GM13976 (cell line): ENCODE measurements at places on chromosomes 16 and 17.

DNA sequence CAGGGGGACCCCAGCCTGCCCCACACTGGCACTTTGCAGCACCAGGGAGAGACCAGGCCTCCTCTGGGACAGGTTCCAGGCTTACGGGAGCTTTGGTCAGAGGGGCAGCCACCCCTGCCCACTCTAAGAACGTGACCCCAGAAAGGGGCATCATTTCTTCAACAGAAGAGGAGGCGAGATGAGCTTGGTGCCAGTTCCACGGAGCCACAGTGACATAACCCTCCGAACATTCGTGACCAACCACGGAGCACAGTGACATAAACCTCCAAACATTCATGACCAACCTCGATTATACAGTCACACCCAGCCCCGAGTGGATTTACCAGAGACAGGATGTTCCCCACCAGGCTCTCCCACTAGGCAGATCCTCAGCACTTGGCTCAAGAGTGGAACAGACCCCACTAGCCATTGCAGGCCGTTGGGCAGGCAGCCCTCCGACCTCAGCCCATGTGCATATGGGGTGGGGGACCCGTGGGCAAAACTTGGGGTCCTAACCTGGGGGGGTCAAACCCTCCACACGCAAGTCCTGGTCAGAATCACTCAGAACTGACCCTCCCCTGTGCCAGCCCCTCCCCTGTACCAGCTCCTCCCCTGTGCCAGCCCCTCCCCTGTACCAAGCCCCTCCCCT is 112.9 kb downstream of the METRNL start:
- no peak for DNase-seq

DNA sequence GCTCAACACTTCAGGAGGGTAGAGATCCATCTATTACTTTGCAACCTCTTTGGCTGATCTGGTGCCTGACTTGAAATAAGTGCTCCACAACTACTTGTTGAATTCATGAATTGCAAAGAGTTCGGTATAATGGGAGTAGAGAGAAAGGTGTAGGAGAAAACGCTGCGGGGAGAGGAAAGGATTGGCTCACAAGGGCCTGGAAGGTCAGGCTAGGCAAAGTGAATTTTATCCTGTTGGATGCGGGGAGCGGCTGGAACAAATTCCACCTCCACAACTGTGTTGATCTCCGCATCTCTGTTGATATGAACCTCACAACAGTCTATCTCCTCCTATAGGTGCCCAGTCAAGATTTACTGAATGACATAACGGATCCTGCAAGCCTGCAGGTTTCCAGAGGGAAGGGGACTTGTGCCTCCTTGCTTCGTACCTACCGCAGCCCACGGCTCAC is 684 bp downstream of the SLX4 start:
- DNase-seq, result no peak

GRCh38 chr16:82454152-82454551 is 172.6 kb upstream of the CDH13 start:
- DNase-seq, result no peak

GRCh38 chr17:58344791-58345157 is 7.2 kb downstream of the SUPT4H1 start:
- no peak for DNase-seq

DNA sequence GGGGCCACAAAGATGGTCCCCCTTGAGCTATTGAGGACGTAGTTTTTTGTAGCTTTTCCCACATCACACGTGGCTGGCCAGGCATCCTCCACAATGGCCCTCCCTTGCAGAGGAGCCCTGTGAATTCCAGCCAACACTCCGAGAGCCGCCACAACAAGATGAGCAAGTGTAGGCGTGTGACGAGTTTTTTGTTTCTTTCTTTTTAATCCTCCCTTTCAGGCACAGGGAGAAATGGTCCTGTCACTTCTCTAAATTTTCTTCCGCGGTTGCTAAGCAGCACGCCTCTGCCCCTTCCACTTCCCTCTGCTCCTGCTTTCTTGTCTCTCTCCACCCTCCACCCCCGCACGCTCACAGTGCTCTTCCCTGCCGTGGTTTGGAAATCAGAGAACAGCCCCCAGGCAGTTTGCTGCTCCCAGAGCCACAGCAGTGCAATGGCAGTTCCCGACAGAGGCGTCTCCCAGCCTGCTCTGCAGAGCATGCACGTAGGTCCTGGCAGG is 68.0 kb upstream of the MRTFB start:
- DNase-seq, result peak; percentile 41

DNA sequence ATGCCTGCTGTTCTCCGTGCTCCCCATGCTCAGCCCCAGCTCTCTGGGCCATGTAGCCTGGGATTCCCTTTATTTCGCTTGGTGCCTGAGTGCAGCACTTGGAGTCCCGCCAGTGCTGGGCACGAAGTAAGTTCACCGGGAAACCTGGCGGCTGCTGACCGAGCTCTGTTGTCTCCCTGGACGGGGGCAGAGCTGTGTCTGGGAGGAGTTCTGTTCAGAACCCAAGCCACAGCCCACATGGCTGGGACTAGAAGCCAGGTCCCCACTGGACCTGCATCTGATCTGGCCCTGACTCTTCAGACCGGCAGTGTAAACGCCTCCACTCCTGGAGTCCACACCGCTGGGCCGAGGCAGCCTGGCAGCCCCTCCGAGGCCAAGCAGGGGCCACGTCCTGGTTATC is 37.5 kb upstream of the CIBAR2 start:
- DNase-seq, result no peak
